ENCODE measurements at places on chromosomes 6 and 20.

- no peak for DNase-seq
These were observed 40.2 kb downstream of the PLEKHG1 start for GRCh38 chr6:150639823-150640331.

- DNase-seq = no peak
These were observed 198.6 kb upstream of the SIM1 start for GRCh38 chr6:100663219-100663863.

DNA sequence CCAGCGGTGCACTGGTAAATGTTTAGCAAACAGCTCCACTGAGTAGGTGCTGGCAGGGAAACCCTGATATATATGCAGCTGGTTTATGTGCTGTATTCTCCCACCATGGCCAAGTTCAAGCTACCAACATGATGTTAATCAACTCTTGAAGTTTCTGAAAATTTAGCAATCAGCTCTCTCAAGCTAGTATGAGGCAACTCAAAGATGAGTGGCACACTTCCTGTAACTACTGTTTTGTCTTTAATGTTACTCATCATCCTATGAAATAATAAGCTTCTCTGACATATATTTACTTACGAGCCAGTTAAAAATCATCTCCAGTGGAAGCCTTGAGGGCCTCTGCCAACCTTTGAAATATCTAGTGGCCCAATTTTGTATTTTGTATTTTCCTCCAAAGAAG, 54.7 kb downstream of the TRMT6 start:
- DNase-seq = no peak

- DNase-seq = no peak
These were observed 33.9 kb downstream of the CCN2 start for GRCh38 chr6:131917318-131917717.
